PC-3 (cell line): ENCODE measurements at places on chromosomes 5 and 9. TPM values are rescaled to one million over a fixed set of nuclear protein-coding genes. Genes with fewer than 3 reads are reported as not detected.

Gene ZNF454
- not detected in 2 replicates for total RNA-seq

DNA sequence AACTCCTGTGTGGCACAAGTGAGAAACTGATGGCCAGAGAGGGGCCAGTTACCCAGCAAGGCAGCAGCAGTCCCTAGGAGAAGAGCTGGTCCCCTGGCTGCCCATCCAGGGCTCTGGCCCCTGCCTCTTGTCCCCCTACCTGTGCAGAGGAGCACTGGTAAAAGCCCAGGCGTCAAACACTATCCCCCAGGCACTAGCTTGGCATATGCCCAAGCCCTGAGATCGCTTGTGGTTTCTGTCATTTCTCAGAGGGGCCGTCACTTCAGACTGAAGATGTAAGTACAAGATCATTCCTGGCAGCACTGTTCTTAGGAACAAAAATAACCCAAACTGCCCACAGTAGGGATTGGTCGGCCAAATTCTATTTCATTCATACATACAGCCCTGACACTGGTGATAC, 53.9 kb downstream of the COL15A1 start:
- no peaks in the 10 kb centered on the region for H3K36me3 ChIP-seq
- H3K27me3 ChIP-seq, result no peaks in the 10 kb centered on the region
- H3K27ac ChIP-seq, result no peak overlapping the region
- no peaks in the 10 kb centered on the region for H3K4me1 ChIP-seq

Gene KIF12
- total RNA-seq, result 4.4 and 6.3 TPM in 2 replicates

DNA sequence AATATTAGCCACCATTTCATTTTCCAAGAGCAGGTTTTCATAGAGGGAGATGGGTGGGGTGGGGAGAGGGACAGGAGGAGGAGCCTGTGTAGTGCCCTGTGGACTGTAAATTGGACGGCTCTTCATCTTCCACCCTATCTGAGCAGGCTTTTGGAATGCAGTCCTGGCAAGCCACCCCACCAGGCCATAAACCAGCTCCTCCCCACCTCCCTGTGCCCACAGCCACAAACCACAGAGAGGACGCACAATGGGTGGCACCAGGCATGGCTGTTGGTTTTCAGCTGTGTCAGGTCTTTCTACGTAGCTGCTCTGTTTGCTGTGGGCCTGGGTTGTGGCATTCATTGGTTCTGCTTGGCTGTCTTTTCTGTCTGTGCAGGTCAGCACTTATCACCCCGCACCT, 58.0 kb downstream of the PLAC8L1 start:
- no peaks in the 10 kb centered on the region for H3K27me3 ChIP-seq
- peak; percentile 74 for DNase-seq
- H3K4me3 ChIP-seq, result no peak overlapping the region
- H3K27ac ChIP-seq, result no peak overlapping the region
- no peaks in the 10 kb centered on the region for H3K36me3 ChIP-seq
- peaks cover 29% of the 10 kb centered on the region for H3K4me1 ChIP-seq

- H3K27ac ChIP-seq, result no peak overlapping the region
- H3K4me1 ChIP-seq, result peaks cover 18% of the 10 kb centered on the region
- no peak overlapping the region for H3K4me3 ChIP-seq
- H3K36me3 ChIP-seq, result peaks cover 14% of the 10 kb centered on the region; the same call in 1 of the 2 replicates
These were observed 7.2 kb downstream of the HMGCS1 start for GRCh38 chr5:43305948-43306565.

GRCh38 chr5:81097713-81098112, 135.4 kb upstream of the CKMT2 start:
- no peak for DNase-seq
- H3K27me3 ChIP-seq, result peaks cover 11% of the 10 kb centered on the region
- H3K4me1 ChIP-seq, result no peaks in the 10 kb centered on the region
- H3K27ac ChIP-seq, result no peak overlapping the region
- H3K36me3 ChIP-seq, result no peaks in the 10 kb centered on the region
- H3K4me3 ChIP-seq, result no peak overlapping the region

DNA sequence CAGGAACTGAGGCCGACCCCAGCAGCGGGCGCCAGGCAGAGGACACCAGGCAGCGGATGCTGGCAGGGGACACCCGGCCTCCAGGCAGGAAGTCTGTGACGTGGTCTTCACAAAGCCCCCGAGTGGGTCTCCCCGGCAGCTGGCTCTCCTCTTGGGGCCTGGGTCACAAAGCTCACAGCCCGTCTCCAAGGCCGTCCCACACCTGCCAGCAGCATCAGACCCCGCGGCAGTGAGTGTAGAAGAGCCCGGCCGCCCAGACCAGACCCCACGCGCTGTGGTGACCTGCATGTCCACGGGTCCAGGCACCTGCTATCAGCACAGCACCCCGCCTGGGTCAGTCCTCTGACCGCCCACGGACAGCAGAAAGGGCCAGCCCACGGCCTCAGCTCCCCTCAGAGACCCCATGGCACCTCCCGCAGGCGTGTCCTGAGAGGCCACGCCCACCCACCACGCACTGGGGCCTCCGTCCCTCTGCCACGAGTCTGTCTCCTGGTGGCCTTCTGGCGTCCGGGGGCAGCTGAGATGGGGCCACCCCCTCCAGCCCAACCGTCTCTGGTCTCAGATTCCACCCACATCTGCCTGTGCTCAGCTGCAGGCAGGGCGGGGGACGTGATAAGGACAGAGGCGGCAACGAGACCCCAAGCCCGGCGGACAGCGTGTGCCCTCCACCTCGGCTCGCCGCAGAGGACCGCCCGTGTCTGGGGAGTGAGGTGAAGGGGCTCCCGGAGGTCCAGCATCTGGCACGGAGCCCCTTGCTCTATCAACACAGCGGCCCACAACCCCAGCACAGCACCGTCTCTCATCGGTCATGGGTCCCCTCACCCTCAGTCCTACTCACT, 34.2 kb downstream of the EXD3 start:
- H3K27me3 ChIP-seq, result no peaks in the 10 kb centered on the region
- no peak overlapping the region for H3K27ac ChIP-seq
- no peak for DNase-seq
- no peak overlapping the region for H3K4me3 ChIP-seq
- H3K36me3 ChIP-seq, result no peaks in the 10 kb centered on the region
- H3K4me1 ChIP-seq, result no peaks in the 10 kb centered on the region

GRCh38 chr9:85610074-85610860, 131.5 kb downstream of the AGTPBP1 start:
- no peaks in the 10 kb centered on the region for H3K4me1 ChIP-seq
- H3K27ac ChIP-seq, result no peak overlapping the region
- H3K27me3 ChIP-seq, result no peaks in the 10 kb centered on the region
- peak overlapping the region; percentile 45; the same call in 1 of the 2 replicates for H3K4me3 ChIP-seq
- DNase-seq, result peak; percentile 73
- H3K36me3 ChIP-seq, result no peaks in the 10 kb centered on the region

DNA sequence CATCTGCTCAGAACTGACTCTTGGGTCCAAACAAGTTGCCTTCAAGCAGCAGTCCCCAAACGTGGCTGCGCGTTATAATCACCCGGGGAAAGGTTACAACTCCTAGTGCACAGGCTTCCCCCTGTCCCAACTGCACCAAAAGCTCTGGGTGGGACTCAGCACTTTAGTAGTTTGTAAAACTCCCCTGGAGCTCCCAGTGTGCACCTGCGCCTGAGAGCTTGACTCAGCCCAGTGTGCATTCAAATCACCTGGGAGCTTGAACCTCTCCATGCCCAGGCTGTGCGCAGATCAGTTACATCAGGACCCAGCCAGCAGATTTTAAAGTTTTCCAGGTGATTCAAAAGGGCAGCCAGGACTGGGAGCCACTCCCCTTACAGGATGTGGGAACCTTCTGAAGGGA, 151.4 kb downstream of the COL23A1 start:
- no peaks in the 10 kb centered on the region for H3K4me1 ChIP-seq
- H3K27me3 ChIP-seq, result peaks cover 63% of the 10 kb centered on the region
- no peaks in the 10 kb centered on the region for H3K36me3 ChIP-seq
- no peak overlapping the region for H3K4me3 ChIP-seq
- no peak overlapping the region for H3K27ac ChIP-seq

DNA sequence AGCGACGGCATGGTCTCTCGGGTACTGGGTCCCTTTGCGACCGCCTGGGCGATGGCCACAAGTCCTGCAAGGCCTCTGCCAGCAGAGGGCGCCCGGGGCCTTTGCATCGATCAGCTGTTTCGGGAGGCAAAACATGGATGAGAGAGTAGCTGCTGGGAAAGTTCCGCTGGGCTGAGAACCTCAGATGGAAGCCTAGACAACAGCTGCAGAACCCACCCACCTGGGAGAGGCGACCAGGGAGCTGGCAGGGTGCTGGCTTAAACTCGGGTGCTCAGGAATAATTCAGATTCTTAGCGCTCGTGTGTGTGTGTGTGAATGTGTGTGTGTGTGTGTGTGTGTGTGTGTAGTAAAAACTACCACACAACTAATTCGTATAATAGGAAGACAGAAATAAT, 50.0 kb downstream of the TRIM32 start:
- no peaks in the 10 kb centered on the region for H3K36me3 ChIP-seq
- no peak overlapping the region for H3K27ac ChIP-seq
- peak; percentile 78 for DNase-seq

DNA sequence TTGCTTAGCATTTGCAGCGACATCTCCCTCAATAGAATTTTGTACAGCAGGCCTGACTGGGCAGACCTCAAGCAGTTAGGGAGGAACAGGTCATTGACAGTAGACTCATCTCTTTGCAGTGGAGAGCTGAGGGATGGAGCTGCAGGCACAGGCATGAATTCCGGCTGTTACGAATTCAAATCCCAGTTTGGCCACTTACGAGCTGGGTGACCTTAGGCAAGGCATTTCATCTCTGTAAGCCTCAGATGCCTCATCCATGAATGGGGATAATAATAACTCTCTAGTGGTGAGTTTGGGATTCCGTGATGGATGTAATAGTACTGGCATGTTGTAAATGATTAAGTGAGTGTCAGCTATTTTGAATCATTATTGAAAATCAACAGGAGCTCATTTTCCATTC, 195.3 kb downstream of the SEMA6A start:
- H3K36me3 ChIP-seq, result no peaks in the 10 kb centered on the region
- no peaks in the 10 kb centered on the region for H3K4me1 ChIP-seq

DNA sequence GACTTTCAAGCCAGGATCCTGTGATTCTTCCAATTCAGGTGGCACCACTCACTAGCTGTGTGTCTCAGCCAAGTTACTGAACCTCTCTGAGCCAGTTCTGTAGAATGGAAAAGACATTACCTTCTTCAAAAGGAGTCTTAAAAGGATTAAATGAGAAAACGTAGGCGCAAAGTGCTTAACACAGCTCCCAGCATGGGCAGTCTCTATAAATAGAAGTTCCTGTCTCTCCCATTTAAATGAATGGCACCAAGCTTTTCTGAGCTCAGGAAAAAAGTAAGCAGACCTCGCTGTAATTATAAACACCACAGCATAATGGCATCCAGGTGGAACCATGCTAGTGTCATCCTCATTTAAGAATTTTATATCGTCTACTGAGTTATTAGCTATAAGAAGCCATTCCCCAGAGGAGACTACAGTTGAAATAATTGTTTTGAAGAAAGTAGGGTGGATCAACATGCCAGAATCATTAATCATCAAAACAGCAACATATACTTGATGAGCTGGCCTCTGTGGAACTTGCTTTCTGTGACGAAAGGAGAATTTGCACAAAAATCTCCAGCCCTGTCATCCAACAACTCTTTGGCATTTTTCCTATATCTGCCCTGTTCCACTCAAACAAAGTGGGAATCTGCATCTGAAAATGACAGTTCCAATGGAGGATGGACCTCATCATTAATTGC, 188.9 kb downstream of the SPOCK1 start:
- H3K27ac ChIP-seq, result peak overlapping the region; percentile 76

GRCh38 chr5:126482591-126482990, 59.4 kb downstream of the GRAMD2B start:
- H3K27me3 ChIP-seq, result no peaks in the 10 kb centered on the region
- peak overlapping the region; percentile 6; the same call in 1 of the 2 replicates for H3K27ac ChIP-seq
- peaks cover 56% of the 10 kb centered on the region for H3K36me3 ChIP-seq
- peaks cover 13% of the 10 kb centered on the region; the same call in 1 of the 2 replicates for H3K4me1 ChIP-seq
- no peak overlapping the region for H3K4me3 ChIP-seq
- DNase-seq, result no peak

DNA sequence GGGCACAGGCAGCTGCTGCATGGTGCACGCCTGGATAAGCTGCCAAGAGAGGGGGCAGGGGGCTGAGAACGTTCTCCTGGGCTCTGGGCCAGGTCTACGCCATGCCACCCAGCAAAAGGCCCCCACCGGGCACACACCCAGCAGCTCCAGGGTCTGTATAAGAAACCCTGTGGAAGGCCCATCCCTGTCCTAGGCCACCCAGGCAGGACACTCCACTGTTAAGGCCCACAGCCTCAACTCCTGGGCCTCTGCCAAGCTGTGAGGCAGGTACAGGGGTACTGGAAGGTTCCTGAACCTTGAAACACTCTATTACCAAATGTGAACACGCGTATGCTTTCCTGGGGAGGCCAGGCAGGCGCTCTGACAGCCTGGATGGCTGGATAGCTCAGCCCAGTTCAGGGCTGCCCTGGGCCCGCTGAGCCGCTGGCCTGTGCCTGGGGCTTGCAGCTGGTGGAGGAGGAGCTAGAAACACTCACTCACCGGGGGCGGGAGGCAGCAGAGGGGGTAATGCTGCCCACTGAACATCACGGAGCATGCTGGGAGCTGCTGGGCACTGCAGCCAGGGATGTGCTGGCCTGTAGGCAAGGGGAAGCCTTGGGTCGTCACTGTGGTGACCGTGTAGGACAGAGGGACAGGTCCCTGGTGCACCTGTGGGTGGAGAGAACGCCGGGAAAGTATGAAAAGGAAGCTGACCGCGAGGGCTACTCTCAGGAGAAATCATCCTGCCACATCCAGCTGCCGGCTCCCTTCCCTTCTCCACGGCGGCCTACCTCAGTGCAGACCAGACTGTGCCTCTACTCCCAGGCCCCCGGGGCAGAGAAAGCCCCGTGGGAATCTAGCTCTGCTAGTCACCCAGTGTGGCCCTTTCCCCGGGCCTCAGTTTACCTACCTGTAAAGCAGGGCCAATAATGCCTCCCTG, 6.0 kb downstream of the RNF44 start:
- peaks cover 21% of the 10 kb centered on the region for H3K4me1 ChIP-seq
- no peak for DNase-seq
- H3K36me3 ChIP-seq, result peaks cover 11% of the 10 kb centered on the region; the same call in 1 of the 2 replicates

DNA sequence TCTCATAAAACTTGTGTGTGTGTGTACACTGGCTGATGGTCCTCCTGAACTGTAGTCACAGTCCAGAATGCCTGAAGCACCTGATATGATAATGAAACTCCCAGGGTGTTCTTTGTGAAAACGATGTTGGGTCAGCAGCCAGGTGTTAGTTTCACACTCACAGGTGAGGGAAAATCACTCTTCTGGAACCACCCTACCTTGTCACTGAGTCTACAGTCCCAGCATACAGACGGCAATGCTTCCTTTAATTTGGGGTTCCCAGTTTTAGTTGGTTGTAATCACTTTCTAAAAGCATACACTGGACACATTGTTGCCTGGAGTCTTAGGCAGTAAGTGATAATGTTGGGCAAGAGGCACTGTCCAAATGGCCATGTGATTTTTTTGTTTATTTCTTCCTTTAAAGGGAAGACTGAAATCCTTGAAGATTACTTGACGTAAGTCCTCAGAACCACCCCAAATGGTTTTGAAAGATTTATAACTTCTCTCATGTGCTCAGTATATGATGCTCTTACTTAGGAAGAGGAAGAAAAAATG, 18.2 kb upstream of the MGAT1 start:
- peaks cover 7% of the 10 kb centered on the region for H3K4me1 ChIP-seq
- H3K36me3 ChIP-seq, result no peaks in the 10 kb centered on the region
- no peaks in the 10 kb centered on the region for H3K27me3 ChIP-seq
- no peak overlapping the region for H3K27ac ChIP-seq
